ENCODE measurements at places on chromosomes 6 and 20.

- DNase-seq: no peak
Measured at GRCh38 chr6:157268396-157268795, 54.9 kb downstream of the TMEM242 start.

DNA sequence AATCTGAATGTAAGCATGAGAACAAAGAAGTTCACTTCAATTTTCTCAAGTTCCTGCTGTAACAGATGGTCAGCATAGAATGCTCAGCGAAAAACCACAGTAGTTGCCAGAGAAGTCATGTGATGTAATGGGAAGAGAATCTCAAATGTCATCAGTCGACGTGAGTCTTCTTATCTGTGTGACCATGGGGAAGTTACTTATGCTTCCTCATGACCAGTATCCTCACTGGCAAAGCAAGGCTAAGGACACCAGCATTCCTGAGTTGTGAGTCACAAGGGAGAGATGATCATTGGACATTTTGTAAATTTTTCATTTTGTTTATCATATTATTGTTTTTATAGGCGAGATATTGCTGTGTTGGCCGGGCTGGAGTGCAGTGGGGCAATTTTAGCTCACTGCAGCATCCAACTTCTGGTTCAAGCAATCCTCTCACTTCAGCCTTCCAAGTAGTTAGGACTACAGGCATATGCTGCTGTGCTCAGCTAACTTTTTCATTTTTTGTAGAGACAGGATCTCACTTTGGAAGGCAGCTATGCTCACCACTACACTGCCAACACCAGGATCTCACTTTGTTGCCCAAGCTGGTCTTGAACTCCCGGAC is 21.9 kb downstream of the SGK1 start:
- peak; percentile 100 for DNase-seq

DNA sequence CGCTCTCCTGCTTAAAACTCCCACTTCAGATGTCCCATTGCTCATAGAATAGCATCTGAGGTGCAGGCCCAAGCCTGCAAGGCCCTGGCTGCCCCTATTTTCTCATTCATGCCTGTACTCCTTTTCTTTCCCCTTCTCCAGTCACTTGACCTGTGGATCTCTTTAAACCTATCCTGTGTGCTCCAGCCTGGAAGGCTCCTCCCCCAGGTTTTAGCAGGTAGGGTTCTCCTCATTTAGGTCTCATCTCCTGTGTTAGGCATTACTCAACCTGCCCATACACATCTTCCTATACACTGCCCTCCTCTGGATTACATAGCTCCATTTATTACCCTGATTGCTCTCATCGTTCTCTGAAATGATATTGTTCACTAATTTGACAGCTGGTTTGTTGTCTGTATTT is 185.3 kb downstream of the BACH2 start:
- no peak for DNase-seq

GRCh38 chr6:3789018-3789895 is 37.7 kb upstream of the PXDC1 start:
- DNase-seq: peak; percentile 69

DNA sequence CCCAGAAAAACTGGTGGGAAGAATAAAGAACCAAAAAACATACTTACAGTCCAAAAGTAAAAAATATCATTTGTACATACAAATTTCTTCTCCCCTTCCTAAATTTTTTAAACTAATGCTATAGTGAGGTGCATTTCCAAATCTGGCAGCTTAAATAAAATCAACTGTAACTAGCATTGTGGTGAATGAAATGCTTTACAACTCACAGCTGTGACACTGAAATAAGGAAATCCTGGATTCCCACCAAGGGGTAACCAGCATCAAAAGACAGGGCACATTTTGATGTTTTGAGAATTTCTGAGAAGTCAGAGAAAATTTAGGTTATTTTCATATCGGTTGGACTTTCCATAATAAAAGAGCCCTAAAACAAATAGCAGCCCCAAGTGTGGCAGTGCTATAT is 27.3 kb downstream of the BACH2 start:
- no peak for DNase-seq

DNA sequence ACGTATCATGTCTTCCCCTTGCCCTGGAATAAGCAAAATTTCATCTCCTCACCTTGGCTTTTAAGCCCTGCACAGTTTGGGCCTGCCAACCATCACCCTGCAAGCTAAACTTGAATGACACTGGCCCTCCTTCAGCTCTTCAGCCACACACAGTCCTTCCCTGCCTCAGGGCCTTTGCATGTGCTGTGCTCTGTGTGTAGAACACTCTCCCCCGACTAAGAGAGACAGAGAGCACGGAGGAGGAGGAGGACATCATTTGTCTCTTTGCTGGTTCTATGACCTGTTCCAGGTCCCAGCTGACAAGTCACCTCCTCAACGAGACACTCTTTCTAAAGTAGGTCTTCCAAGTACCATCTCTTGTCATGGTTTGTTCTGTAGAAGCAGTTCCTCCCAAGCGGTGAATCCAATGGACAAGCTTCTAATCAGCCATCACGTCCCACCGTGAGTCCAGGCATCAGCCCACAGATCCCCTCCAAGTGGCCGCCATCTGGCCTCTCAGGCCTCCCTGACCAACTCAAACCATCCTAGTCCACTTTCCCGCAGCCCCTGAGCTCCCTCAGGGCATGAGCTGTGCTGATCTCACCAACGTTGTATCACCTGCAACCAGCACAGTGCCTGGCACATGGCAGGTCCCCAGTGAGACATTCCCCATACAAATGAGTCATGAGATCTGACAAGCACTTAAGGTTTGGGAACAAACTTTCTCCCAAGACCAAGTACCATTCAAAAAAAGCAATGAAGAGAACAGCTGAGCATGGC is 30.5 kb downstream of the NFATC2 start:
- no peak for DNase-seq

DNA sequence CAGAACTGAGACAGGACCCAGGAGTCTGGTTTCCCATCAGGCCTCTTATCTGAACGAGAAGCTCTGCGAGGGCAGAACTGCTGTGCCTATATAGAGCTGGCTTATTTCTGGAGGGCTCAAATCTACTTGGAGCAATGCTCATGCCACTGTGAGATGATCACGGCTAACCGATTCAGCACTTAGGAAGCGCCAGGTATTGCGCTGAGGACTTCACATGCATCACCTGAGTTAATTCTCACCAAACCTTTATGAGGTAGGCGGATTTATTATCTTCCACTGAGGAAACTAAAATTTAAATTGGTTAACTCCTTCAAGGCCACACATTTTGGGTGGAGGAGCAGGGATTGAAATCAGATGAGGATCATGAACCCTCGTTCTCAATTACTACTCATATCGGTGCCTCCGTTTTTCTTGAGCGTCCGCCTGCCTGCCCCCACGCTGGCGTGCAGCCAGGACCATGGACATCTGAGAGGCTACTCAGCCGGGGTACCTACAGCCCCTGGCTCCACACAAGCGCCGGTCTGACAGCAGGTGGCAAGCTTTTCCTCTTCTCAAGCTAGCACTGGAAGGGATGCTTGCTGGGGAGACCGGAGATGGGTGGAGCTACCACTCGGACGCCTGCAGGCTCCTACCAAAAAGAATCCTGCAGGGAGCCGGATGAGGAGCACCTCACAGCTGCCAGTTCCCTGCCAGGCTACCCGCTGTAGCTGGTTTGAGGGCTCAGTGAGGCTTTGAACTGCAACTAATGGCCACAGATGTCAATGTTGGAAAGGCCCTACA is 1.0 kb upstream of the PCIF1 start:
- peak; percentile 82 for DNase-seq

- DNase-seq: no peak
Measured at GRCh38 chr6:24924580-24925356, 11.0 kb downstream of the RIPOR2 start.

GRCh38 chr20:8299921-8300320 is 167.9 kb downstream of the PLCB1 start:
- peak; percentile 58 for DNase-seq

GRCh38 chr20:37518606-37519507 is 2.2 kb upstream of the NNAT start:
- DNase-seq: no peak

DNA sequence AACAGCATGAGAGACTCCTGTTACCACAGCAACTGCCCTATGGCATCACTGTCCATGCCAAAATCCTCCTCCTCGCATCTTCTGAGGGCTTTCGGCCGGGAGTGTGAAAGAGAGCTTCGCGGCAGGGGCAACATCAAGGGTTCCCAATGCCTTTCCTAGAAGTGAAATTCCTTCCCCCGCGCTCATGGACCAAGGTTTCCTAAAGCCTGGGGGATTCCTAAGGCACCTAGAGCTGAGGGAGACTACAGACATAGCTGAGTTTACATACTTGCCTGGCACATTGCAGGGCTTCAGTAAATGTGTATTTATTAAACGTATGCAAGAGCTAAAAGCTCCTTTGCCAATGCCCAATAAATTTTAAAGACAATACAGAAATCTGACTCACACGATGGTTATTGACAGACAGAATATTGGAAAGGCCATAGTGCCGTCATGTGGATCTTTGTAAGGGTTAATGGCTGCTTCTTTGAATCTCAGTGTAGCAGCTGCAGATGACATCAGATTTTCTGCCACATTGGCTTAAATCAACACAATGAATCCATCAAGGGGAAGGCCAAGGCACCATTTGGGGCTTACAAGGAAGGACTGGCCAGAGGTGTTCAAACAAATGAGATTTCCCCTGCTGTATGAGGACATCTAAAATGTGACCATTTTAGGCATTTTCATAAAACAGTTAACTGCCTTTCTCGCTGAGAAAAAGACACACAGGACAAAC is 281.2 kb upstream of the JARID2 start:
- no peak for DNase-seq

GRCh38 chr6:6455272-6455671 is 133.2 kb upstream of the LY86 start:
- DNase-seq: no peak

GRCh38 chr6:132246120-132246617 is 155.1 kb downstream of the MOXD1 start:
- no peak for DNase-seq

DNA sequence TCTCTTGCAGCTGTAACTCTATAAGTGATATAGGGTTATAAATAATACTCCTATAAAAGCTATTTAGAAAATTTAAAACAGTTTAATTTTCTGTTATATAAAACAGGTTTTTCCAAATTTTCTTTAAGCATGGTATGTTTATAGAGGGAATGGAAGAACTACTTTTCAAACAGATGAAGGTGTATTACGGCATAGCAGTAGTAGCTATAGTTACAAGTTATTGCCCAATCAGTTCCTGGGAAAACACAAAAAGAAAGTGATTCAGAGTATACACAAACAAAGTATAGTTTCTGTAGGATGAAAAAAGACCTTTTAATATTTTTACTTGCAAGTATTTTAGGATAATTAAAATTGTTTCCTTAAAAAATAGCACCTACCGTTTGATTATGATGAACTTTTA is 9.8 kb downstream of the SLC17A5 start:
- no peak for DNase-seq

- peak; percentile 92 for DNase-seq
Measured at GRCh38 chr6:26322645-26323482, 42.1 kb upstream of the BTN3A2 start.

DNA sequence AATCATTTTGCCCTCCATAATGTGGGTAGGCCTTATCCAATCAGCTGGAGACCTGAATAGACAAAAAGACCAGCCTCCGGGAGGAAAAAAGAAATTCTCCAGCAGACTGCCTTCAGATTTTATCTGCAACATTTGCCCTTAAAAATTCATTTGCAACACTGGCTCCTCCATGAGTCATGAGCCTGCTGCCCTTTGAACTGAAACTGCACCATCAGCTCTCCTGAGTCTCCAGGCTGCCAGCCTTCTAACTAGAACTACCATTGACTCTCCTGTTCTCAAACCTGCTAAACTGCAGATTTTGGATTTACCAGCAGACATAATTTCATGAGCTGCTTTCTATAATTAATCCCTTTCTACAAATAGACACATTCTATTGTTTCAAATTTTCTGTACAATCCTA is 223.9 kb upstream of the THEMIS start:
- peak; percentile 69 for DNase-seq

GRCh38 chr6:14216946-14217684 is 99.5 kb downstream of the CD83 start:
- peak; percentile 35 for DNase-seq

- DNase-seq: no peak
Measured at GRCh38 chr20:50302341-50303057, 111.9 kb downstream of the CEBPB start.

DNA sequence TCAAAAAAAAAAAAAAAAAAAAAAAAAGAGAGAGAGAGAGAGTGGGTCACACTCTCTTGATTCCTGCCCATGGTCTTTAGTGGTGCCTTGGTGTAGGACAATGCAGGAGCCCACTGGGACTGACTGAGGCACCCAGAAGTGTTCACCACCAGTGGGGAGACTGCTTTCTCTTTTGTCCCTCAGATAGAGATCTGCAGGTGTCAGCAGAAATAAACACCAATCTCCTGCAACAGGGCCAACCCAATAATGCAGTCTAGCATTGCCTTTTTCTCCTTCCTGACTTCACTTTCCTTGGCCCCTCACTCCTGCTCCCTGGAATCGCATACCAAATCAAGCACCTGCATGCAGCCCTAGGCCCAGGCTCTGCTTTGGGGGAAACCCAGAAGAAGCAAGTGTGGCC is 39.0 kb upstream of the CCDC28A start:
- DNase-seq: no peak

DNA sequence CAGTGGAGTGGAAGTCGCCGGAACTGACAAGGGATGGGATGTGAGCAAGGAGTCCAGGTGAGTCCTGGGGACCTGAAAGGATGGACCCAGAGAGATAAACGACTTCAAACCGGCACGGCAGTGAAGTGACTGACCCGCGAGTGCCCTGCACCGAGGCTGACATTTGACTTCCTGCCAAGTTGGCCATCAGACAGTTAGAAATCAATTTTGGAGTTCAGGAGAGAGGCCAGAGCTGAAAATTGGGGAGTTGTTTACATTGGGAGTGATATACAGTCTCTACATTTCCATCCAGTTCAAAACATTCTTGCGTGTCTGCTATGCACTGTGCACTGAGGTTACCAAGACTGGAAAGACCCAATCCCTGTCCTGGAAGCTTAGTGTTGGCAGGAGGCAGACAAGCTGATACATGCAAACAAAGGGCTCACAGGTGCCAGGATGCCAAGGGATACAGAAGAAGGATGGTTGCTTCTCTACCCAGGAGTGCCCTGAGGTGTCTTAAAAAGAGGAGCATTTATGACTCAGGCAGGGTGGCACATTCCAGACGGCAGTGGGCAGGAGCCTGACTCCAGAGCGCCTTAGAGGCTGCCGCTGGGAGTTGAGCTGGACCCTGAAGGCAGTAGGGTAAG is 186.6 kb downstream of the MTHFD1L start:
- no peak for DNase-seq

GRCh38 chr6:50843842-50844241 is 25.2 kb downstream of the TFAP2B start:
- peak; percentile 46 for DNase-seq

- no peak for DNase-seq
Measured at GRCh38 chr20:49880724-49881445, 34.4 kb downstream of the SPATA2 start.

- DNase-seq: peak; percentile 47
Measured at GRCh38 chr6:156719395-156719719, 57.8 kb upstream of the ARID1B start.

All from iris pigment epithelial cell (primary cell).